ENCODE measurements at places on chromosomes 4 and X.

- no peak for DNase-seq
- H3K27me3 ChIP-seq, result no peaks in the 10 kb centered on the region
- H3K4me1 ChIP-seq, result no peaks in the 10 kb centered on the region
Measured at GRCh38 chrX:125765347-125765746, 400.7 kb downstream of the DCAF12L2 start.

DNA sequence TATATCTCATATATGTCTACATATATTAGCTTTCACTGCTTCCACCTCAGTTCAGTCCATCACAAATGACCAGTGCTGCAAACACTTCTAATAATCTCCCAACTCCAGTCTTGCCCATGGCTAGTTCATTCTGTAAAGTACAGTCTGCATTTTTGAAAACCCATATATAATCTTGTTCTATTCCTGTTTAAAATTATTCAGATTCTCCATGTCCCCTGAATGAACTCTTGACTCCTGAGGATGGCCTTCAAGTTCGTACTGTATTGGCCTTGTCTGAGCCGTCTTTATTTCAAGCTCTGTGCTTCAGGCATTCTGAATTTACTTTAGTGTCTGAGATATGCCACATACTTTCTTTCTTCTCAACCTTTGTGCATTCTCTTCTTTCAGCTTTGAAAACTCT, 84.7 kb downstream of the PTPN13 start:
- no peak overlapping the region for H3K27ac ChIP-seq
- no peaks in the 10 kb centered on the region for H3K27me3 ChIP-seq
- no peak for DNase-seq
- no peaks in the 10 kb centered on the region for H3K4me1 ChIP-seq

- no peak for DNase-seq
- H3K27me3 ChIP-seq, result no peaks in the 10 kb centered on the region
- peak overlapping the region; percentile 58 for H3K27ac ChIP-seq
- peak overlapping the region; percentile 82 for H3K4me3 ChIP-seq
- H3K4me1 ChIP-seq, result peaks cover 7% of the 10 kb centered on the region
Measured at GRCh38 chrX:48910926-48911411, 477 bp downstream of the SLC35A2 start.

- H3K36me3 ChIP-seq, result peaks cover 3% of the 10 kb centered on the region
- H3K27me3 ChIP-seq, result no peaks in the 10 kb centered on the region
- H3K4me1 ChIP-seq, result no peaks in the 10 kb centered on the region
- DNase-seq, result no peak
- no peak overlapping the region for H3K4me3 ChIP-seq
Measured at GRCh38 chr4:122305853-122306252, 73.0 kb upstream of the ADAD1 start.

DNA sequence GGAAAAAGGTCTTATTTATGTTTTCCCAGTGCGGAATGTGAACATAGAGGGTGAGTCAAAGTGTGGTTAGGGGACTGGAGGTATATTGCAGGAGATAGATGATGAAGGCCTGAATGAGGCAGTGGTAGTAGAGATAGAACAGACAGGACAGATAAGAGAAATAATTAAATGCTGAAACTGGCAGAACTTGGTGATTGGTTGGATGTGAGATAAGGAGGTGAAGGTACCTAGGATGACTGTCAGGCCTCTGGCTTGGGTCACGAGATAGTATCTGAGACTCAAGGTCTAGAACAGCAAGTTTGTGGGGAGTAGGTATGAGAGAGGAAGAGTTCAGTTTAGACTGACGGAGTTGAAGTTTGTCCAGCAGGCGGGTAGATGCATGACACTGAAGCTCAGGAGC, 3.5 kb downstream of the MND1 start:
- peak; percentile 45 for DNase-seq
- no peaks in the 10 kb centered on the region for H3K27me3 ChIP-seq
- H3K36me3 ChIP-seq, result no peaks in the 10 kb centered on the region
- H3K4me1 ChIP-seq, result peaks cover 4% of the 10 kb centered on the region
- H3K27ac ChIP-seq, result no peak overlapping the region

DNA sequence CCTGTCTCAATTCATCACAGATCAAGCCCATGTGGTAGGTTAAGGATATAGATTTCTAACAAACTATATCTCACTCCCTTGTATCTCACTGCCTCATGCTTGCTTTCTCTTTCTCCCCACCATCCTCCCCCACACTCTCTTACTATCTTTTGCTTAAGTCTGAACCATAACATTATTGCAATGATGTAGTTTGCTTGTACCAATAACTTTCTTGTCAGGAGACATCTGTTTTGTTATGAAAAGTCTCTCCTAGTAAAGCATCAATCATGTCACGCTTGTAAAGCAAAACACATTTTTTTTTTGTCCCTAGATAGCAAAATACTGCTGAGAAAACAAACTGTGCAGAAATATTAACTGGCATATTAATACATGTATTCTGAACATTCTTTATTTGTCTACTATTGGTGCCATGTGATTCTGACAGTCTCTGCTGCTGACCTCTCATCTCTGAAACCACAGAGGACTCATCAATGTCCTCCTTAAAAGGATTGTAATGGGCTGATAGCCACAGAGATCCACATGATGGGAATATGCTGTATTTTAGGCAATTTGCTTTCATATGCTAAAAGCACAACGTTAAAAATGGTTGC, 217.5 kb downstream of the VEGFC start:
- DNase-seq, result peak; percentile 36
- H3K36me3 ChIP-seq, result no peaks in the 10 kb centered on the region
- H3K4me3 ChIP-seq, result no peak overlapping the region
- H3K27ac ChIP-seq, result no peak overlapping the region
- H3K4me1 ChIP-seq, result no peaks in the 10 kb centered on the region
- H3K27me3 ChIP-seq, result no peaks in the 10 kb centered on the region

GRCh38 chrX:25049357-25049756, 33.6 kb upstream of the ARX start:
- H3K36me3 ChIP-seq, result no peaks in the 10 kb centered on the region
- no peak overlapping the region for H3K27ac ChIP-seq
- DNase-seq, result no peak
- no peaks in the 10 kb centered on the region for H3K4me1 ChIP-seq
- H3K27me3 ChIP-seq, result peaks cover 16% of the 10 kb centered on the region

- no peaks in the 10 kb centered on the region for H3K27me3 ChIP-seq
- H3K36me3 ChIP-seq, result no peaks in the 10 kb centered on the region
- no peaks in the 10 kb centered on the region for H3K4me1 ChIP-seq
- no peak overlapping the region for H3K27ac ChIP-seq
Measured at GRCh38 chr4:124044867-124045266, 648.3 kb downstream of the SPRY1 start.

DNA sequence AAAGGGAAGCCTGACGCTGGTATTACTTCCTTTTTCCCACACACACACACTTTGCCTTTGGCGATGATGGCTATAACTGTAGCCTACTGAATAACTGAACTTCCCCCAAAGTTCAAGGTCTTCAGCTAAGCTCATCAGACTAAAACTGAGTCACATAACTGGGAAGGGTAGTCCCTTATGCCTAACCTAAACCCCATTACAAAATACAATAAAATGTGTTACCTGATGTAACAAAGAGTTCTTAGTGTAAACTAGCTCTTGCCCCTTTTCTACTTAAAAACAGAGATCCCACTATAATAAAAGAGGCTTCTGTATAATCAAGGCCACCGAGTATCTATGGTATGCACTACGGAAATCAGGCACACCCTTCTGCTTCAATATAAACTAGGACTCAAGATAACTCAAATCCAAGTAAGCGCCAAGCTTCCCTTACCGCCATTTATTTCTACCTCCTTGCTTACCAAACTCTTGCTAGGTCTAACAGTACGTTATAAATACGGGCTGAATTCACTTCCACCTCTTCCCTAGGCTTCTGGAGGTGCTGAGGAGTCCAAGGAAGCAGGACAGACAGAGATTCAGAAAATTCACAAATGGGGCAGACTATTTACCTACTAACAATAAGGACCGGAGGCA, 2.4 kb downstream of the OTUD4 start:
- H3K27me3 ChIP-seq, result no peaks in the 10 kb centered on the region
- peaks cover 4% of the 10 kb centered on the region for H3K4me1 ChIP-seq
- peak overlapping the region; percentile 46 for H3K27ac ChIP-seq
- no peaks in the 10 kb centered on the region for H3K36me3 ChIP-seq
- DNase-seq, result peak; percentile 54
- H3K4me3 ChIP-seq, result peak overlapping the region; percentile 89

GRCh38 chr4:182855312-182855711, 61.9 kb downstream of the DCTD start:
- no peak overlapping the region for H3K27ac ChIP-seq
- no peak overlapping the region for H3K4me3 ChIP-seq
- H3K36me3 ChIP-seq, result no peaks in the 10 kb centered on the region
